Naive thymus-derived CD4-positive, alpha-beta T cell (primary cell): ENCODE measurements at places on chromosomes 4 and X. TPM values are rescaled to one million over a fixed set of nuclear protein-coding genes. Genes with fewer than 3 reads are reported as not detected.

FUNDC1 gene
- total RNA-seq = 9.9 TPM

IGSF1 gene
- not detected in 2 replicates for total RNA-seq

ABCG2 gene
- 0.65 and 0.66 TPM in 2 replicates for total RNA-seq

DNA sequence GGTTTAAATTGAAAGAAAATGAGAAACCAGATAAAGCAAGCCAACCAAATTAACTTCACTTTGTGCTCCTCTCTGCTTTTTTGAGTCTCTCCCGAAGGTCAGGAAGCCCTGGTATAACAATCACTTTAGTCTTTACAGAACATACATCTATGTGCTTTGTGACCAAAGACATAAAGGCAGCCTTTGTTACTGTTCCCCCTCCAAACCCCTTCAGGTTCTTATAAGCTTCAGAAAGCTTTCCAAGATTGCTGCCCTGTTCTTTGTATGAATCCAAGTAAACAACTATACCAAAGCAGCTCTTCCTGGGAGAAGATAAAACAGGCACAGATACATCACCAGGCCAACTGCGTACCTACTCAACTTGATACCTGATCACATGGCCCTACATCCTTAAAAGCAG is 28.7 kb downstream of the RLIM start:
- no peaks in the 10 kb centered on the region for H3K27me3 ChIP-seq
- no peak overlapping the region for H3K27ac ChIP-seq
- DNase-seq = no peak
- H3K4me3 ChIP-seq = no peak overlapping the region
- peaks cover 4% of the 10 kb centered on the region for H3K36me3 ChIP-seq
- no peaks in the 10 kb centered on the region for H3K4me1 ChIP-seq

GRCh38 chr4:78667325-78667724 is 108.8 kb upstream of the BMP2K start:
- no peak overlapping the region for H3K4me3 ChIP-seq
- no peaks in the 10 kb centered on the region for H3K36me3 ChIP-seq
- no peak for DNase-seq
- no peak overlapping the region for H3K27ac ChIP-seq
- no peaks in the 10 kb centered on the region for H3K27me3 ChIP-seq

- no peaks in the 10 kb centered on the region for H3K27me3 ChIP-seq
- DNase-seq = no peak
- no peaks in the 10 kb centered on the region for H3K4me1 ChIP-seq
- no peaks in the 10 kb centered on the region for H3K36me3 ChIP-seq
Measured at GRCh38 chr4:112931001-112931400, 118.5 kb upstream of the ANK2 start.

DNA sequence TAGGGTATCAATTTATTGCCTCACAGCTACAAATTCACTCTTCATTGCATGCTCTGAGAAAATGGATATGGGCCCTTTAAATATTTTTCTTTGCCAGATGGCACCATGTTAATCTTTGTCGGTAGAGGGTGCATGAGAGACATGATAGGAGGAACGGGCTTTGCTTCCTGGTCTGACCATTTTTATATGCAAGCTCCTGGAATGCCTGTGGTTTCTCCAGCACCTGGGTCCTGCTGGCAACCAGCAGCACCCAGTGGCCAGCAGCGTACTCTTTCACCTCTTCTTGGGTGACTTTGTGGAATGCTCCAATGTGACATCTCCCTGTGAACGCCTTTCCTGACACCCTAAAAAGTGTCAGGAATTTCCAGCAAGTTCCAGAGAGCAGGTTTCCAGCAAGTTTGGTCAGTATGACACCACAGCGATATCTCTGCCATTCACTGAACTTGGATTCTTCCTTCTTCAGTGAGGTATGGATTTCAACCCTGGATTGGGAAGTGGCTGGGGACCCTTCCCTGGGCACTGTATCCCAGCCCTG is 140.3 kb upstream of the PGRMC2 start:
- no peaks in the 10 kb centered on the region for H3K36me3 ChIP-seq
- H3K4me1 ChIP-seq = no peaks in the 10 kb centered on the region
- H3K27me3 ChIP-seq = no peaks in the 10 kb centered on the region
- no peak overlapping the region for H3K27ac ChIP-seq
- H3K4me3 ChIP-seq = no peak overlapping the region

GRCh38 chr4:73317092-73317491 is 58.5 kb upstream of the ANKRD17 start:
- no peak overlapping the region for H3K4me3 ChIP-seq
- H3K4me1 ChIP-seq = no peaks in the 10 kb centered on the region
- H3K27ac ChIP-seq = no peak overlapping the region
- no peaks in the 10 kb centered on the region for H3K36me3 ChIP-seq
- no peaks in the 10 kb centered on the region for H3K27me3 ChIP-seq
- DNase-seq = no peak

DNA sequence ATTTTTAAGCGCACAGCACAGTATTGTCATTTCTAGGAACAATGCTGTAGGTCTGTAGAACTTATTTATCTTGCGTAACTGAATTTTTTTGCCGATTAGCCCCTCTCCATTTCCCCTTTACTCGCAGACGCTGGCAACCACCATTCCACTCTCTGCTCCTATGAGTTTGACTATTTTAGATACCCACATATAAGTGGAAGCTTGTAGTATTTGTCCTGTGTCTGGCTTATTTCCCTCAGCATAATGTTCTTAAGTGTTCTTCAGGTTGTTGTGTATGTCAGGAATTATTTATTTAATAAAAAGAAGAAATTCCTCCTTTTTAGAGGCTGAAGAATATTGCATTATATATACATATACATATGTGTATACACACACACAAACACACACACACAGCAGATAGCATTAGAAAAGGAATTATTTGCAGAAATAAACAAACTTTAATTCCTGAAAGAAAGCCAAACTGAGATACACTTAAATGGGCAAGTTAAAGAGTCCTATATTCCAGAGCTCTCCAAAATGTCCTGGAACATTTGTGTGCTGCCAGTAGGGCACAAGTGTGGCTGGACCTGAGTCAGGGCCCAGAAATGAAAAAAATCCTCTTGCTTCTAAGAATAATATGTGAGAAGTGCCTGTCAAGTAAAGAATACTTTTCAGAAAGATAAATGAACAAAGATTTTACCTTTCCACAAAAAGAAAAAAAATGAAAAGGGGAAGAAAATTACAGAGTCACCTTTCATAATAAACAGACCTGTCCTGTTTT is 4.5 kb upstream of the ZNF330 start:
- H3K36me3 ChIP-seq = no peaks in the 10 kb centered on the region
- H3K27me3 ChIP-seq = no peaks in the 10 kb centered on the region
- H3K4me3 ChIP-seq = no peak overlapping the region
- no peak for DNase-seq
